ENCODE measurements at places on chromosomes 7 and 10.

- DNase-seq = no peak
These were observed 2.2 kb downstream of the POLM start for GRCh38 chr7:44080118-44080517.

GRCh38 chr7:125154930-125155329 lies 225.3 kb upstream of the POT1 start:
- DNase-seq = no peak

DNA sequence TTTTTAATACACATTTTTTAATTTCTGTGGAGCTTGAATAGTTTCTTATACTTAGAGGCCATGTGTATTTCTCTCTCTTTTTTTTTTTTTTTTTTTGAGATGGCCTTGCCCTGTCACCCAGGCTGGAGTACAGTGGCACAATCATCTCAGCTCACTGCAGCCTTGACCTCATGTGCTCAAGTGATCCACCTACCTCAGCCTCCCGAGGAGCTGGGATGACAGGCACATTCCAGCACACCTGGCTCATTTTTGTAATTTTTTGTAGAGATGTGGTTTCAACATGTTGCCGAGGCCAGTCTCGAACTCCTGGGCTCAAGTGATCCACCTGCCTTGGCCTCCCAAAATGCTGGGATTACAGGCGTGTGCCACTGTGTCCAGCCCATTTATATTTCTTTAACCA lies 64.3 kb downstream of the CDK13 start:
- DNase-seq = no peak

- no peak for DNase-seq
These were observed 201.7 kb downstream of the SKAP2 start for GRCh38 chr7:26662646-26663045.

DNA sequence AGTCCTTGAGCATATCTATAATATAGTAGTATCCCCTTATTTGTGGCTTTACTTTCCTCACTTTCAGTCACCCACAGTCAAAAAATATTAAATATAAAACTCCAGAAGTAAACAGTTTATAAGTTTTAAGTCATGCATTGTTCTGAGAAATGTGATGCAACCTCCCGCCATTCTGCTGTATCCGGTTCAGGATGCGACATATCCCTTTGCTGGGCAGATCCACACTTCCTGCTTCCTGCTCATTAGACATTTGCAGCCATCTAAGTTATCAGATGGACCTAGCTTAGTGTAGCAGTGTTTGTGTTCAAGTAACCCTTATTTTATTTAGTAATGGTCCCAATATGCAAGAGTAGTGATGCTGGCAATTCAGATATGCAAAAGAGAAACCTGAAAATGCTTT lies 38.9 kb upstream of the BMS1 start:
- DNase-seq = no peak

DNA sequence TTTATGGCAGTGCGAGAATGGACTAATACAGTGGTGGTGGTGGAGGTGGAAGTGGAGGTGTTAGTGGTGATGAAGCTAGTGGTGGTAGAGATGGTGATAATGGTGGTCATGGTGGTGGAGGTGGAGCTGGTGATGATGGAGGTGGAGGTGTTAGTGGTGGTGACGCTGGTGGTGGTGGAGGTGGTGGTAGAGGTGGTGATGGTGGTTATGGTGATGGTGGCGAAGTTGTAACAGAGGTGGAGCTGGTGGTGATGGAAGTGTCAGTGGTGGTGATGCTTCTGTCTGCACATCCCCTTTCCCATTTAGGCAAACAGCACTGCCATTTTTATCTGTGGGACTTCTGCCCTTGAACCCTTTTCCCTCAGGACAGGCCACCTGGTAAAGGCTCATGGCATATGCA lies 7.4 kb upstream of the PTPRN2 start:
- DNase-seq = no peak
